ENCODE measurements at places on chromosomes 2 and 18. TPM values are rescaled to one million over a fixed set of nuclear protein-coding genes. Genes with fewer than 3 reads are reported as not detected.
A peak's percentile ranks its signal among the peaks of the same experiment; 100 is the strongest.

Gene AQP12B
- not detected for total RNA-seq

Gene ARHGAP25
- not detected for total RNA-seq

Gene CIB4
- total RNA-seq, result not detected

Gene SPEG
- total RNA-seq, result 32.1 TPM

Gene FLACC1
- total RNA-seq, result 2.3 TPM

Gene MBD1
- total RNA-seq, result 60.7 TPM

Gene PLB1
- total RNA-seq, result 0.11 TPM

Gene HOXD11
- total RNA-seq, result 31.6 TPM

Gene CNGA3
- 0.51 TPM for total RNA-seq

Gene HAUS1
- total RNA-seq, result 24.2 TPM

Gene PLGLB2
- 1.5 TPM for total RNA-seq

GRCh38 chr18:14999085-14999975 lies 251.4 kb downstream of the ANKRD30B start:
- DNase-seq, result no peak

- DNase-seq, result no peak
Observed at GRCh38 chr18:6613581-6613980, 115.9 kb upstream of the ARHGAP28 start.

- DNase-seq, result peak; percentile 43
Observed at GRCh38 chr2:155377266-155377680, 678.8 kb downstream of the KCNJ3 start.

DNA sequence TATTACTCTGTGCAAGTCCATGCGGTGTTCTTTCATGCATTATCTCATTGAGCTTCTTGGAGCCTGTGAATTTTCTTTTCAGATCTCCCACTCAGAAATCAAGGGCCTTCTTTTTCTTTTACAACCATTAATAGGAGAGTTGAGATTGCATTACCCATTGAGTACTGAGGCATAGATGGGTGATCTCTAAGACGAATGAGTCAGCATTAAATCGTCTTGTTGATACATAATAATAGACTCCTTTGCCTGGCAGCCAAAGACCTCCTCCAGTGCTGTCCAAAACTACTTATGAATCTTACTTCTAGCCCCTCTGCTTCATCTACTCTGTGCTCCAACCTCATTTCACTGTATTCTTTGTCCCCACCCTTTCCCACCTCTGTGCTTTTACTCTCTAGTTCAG lies 180.5 kb downstream of the AGPS start:
- DNase-seq, result peak; percentile 46

- no peak for DNase-seq
Observed at GRCh38 chr2:96143848-96144480, 1.3 kb downstream of the DUSP2 start.

DNA sequence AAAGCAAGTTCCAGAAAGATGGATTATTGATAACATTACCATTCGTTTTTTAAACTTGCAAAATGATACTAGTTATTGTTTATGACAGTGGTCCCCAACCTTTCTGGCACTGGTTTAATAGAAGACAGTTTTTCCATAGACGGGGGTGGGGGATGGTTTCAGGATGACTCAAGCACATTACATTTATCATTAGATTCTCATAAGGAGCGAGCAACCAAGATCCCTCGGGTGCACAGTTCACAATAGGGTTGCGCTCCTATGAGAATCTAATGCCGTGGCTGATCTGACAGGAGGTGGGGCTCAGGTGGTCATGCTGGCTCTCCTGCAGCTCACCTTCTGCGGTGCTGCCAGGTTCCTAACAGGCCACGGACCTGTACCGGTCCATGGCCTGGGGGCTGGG lies 86.2 kb downstream of the BCL2 start:
- no peak for DNase-seq

- no peak for DNase-seq
Observed at GRCh38 chr2:231523451-231524285, 6.6 kb downstream of the NMUR1 start.

DNA sequence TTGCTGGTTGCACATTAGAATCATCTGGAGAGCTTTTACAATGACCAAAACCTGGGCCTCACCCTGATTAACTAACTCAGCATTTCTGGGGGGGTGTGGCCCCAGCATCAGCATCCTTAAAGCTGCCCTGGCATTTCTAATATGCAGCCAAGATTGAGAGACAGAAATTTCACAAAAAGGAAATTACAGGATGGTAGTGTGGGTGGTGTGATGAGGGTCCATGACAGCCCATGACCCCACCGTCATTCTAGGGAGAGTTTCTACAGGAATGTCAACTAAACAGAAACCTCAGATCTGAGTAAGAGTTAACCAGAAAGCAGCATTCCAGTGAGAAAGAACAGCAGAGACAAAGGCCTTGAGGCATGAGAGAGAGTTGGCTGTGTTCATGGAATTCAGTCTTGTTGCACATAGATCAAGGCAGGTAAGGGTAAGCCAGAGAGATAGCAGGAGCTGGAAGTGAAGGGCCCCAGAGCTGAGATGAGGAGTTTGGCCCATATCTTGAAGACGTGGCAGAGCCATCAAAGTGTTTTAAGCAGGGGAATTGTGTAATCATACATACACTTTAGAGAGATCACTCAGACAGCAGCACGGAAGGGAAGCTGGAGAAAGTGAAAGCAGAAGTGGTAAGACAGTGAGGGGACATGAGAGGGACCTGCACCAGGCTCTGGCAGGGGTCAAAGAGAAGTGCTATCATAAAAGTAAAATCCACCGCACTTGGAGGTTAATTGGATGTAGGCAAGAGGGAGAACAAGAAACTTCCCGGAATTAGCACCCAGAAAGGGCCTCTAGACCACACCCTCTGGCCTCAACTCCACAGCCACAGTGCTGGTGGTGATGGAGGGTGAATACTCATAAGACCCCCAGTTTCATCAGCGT lies 7.8 kb upstream of the TRABD2A start:
- peak; percentile 82 for DNase-seq

- no peak for DNase-seq
Observed at GRCh38 chr2:187419808-187420207, 28.2 kb downstream of the CALCRL start.

- DNase-seq, result peak; percentile 52
Observed at GRCh38 chr2:150389447-150389846, 98.0 kb downstream of the RND3 start.

DNA sequence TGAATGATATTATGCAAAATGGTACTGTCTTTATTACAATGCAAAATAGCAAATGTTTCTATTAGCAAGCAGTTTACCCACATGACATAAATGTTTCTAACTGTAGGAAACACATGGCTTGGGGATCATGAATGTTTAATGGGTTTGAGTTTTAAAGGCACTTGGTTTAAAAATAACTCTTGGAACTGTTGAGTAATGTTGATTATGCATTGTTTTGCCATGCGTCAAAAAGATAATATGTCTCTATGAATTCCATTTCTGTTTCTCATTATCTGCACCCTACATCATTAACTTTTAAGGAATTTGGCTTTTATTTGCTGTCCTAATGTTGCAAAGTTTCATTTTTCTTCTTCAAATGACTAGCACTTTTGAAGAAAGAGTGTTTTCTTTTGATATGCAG lies 1355.5 kb downstream of the SUCLG1 start:
- DNase-seq, result peak; percentile 70

DNA sequence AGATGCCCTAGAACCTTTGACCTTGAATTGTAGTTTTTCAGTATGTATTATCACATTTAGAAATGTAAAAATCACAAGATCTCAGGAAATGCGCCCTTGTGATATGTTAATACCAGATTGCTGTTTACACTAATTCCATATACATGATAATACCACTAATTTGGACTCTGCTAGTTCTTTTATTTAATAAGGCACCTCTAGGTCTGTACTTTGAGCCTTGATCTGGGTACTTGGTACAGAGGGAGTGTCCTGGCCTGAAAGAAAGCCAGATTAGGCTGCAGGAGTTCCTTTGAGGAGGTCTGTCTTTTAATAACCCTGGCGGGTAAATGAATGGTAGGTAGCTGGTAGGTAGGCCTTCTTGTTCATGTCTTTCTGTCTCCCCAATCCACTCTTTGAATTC lies 26.3 kb downstream of the PLEKHA3 start:
- DNase-seq, result no peak

DNA sequence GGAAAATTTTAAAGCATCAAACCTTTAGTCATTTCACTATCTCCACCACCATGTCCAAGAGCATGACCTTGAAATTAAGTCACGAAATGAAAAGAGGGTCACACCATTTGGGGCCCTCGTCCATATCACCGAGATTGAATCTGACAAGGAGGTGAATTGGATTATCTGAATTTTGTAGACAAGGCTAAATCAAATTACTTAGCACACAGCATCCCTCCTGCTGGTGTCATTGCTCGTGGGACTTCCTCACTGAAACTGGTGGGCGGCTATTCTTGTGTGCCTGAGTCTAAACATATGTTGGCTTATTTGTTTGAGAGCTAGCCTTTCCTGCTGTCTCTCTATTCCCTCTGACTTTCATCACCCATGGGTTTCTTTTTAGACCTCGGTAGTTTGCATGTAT lies 64.6 kb upstream of the CNGA3 start:
- DNase-seq, result no peak

GRCh38 chr2:169928463-169928864 lies 101.2 kb downstream of the UBR3 start:
- peak; percentile 61 for DNase-seq

DNA sequence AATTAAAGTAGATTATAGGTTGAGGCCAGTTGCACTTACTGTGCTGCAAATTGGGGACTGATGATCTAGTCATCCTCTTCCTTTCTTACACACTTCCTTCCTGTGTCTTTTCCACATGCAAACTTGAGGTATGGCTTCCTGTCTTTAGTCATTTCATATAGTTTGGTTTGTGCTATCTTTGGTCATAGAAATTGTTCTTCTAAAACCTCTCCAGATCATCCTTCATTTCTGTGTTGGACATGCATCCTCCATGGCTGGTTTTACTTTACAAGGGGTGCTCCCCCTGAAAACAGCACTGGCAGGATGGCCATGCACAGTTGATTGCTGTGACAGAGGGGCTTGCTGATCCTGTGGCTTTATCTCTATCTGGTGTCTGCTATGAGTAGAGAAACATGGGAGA lies 36.5 kb downstream of the MGAT5 start:
- no peak for DNase-seq

GRCh38 chr2:184372484-184372883 lies 225.8 kb upstream of the ZNF804A start:
- no peak for DNase-seq

- peak; percentile 35 for DNase-seq
Observed at GRCh38 chr2:26414311-26414710, 12.6 kb downstream of the DRC1 start.

- DNase-seq, result no peak
Observed at GRCh38 chr2:96860065-96861029, 2.5 kb upstream of the ANKRD39 start.

GRCh38 chr18:29104671-29105070 lies 927.7 kb upstream of the CDH2 start:
- no peak for DNase-seq

- DNase-seq, result no peak
Observed at GRCh38 chr2:178860551-178860950, 53.3 kb upstream of the TTN start.

DNA sequence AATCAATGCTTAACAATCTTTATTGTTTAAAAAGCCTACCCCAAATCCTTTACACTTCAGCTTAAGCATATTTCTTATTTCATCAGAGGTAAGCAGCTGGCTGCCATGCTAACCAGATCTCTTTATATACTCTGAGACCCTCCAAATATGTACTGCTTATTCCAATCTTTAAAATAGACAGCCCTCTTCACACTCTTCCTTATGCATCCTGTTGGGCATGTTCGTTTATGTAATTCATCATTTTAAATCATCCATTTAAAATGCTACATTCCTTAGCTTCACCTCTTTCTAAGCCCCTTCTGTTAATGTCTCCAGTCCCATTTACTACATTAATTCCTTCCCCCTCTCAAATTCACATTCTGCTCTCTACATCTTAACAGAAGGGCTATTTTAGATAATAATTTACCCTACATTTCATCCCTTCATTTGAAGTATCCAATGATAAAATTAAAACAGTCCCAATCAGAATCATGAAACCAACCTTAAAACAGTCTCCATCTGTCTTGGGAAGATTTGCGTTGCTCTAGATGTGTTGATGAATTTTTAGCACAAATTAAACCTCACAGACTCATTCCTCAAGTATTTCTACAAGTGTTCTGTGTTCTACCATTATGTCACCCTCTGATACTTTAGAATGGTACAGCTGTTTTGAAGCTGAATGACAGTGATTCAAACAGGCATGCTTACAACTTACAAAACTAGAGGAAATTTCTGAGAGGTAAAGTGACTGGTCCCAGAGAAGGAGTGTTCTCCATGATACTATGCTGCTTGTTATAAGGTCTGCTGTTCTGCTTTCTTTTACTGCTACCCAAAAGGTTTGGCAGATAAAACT lies 59.1 kb downstream of the ZNF385B start:
- no peak for DNase-seq

GRCh38 chr2:140013545-140014203 lies 1233.5 kb upstream of the NXPH2 start:
- no peak for DNase-seq

DNA sequence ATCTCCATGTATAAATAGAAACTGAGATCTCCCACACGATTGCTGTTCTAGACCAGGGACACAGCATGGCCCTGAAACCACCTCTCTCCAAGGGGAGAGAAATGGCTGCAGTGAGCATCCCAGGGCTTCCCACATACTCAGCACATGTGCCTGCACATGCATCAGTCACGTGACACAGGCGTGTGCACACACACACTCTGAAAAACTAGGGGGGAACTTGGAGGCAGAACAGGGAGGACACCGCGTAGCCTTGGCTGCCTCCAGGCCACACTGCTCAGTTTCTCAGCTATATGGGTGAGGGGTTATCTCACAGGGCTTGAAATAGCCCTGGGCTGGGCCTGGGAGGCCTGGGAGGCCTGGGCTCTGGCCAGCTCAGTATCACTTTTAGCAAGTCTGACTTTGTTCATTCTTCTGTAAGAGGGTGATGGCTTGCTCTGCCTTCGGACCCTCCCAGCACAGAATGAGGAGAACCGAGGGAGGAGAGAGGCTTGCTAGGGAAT lies 66.9 kb downstream of the EMX1 start:
- no peak for DNase-seq

- no peak for DNase-seq
Observed at GRCh38 chr18:53887447-53887846, 337.0 kb downstream of the MBD2 start.

DNA sequence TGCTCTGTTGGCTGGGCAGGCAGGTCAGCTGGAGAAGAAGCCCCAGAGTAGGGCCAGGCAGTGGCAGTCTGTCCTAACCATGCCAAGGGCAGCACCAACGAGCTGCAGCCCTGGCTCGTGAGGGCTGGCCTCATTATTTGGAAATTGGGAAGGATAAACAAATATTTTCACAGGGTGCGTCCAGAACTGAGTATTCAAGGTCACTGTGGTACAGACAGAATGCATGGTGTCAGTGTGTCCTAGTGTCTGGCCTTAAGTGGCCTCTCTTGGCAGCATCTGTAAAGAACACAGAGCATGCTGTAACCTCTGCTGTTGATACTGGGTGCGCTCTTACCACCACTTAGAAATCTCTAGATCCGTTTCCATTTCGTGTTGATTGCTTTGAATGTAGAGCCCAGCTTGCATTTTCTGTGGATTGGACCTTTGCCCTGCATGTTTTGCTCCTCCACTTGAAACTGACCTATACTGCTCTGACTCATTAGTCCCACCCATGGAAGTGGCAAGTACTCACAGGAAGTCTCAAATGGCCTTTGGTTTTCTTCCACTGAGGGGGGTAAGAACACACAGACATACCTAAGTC lies 88.2 kb downstream of the GREB1L start:
- peak; percentile 71 for DNase-seq

- no peak for DNase-seq
Observed at GRCh38 chr18:25675123-25675850, 323.3 kb upstream of the ZNF521 start.

GRCh38 chr2:165239856-165240515 lies 772 bp downstream of the SCN2A start:
- DNase-seq, result no peak

Data from GM23248 (cell line).